ENCODE measurements at places on chromosomes 6 and 20.

DNA sequence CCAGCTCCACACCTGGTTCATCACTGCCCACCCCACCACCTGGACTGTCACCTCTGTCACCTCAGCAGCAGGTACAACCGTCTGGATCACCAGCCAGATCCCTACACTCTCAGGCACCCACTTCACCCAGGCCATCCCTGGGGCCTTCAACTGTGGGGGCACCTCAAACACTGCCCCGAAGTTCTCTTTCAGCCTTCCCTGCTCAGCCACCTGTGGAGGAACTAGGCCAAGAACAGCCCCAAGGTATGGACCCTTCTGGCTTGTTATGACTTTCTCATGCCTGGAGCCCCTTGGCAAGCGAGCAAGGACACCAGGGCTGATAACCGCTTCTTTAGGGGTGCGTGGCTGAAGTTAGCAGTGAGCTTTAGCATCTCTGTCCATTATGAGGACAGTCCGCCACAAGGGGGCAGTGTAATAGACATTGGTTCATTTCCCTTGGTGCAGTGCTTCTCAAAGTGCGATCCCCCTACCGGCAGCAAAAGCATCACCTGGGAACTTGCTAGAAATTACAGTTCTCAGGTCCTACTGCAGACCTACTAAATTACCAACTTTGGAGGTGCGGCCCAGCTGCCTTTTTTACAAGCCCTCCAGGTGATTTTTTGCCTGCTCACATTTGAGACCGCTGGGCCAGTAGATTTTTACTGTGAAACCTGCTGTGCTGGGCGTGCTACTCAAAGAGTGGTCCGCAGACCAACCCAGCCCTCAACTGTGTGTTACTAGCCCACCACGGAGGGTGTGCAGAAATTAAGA is 32.5 kb downstream of the PNPLA1 start:
- peak; percentile 69 for DNase-seq

DNA sequence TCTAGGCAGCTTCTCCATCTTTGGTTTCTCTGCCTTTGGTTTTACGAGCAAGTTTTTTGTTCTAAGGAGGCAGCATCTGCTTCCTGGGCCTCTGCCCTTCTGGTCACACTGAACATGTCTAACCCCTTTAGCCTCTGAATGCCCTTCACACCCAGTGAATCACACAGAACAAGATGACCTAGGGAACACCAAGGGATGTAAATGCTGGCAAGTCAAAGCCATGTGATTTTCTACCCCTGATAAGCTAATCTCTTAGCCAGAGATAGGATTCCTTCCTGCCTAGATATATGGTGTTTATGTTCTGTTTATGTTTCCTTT is 7.2 kb upstream of the BPIFB6 start:
- DNase-seq: no peak

DNA sequence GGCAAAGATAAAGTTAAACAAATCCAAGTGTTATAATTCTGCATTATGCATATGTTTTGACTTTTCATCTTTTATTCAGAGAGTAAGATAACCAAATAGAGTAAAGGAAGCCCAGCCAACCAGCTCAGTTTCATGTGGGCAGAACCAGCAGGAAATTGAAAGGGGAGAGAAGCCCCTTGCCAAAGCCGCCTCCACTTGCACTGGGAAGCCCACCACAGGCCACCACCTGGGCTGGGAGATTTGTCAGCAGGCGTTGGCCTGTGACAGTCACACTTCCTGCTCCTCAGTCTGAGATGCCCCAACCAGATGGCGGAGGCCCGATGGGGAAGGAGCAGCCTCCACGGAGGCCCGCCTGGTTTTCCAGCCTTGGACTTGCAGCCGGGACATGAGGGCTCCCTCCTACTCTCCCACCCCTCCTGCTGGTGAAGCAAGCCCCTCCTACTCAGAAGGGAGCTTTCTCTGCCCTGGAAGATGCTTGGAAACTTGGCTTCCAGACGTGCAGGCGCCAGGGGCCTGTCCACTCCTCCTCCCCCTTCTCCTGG is 166.8 kb upstream of the SULF2 start:
- DNase-seq: no peak

DNA sequence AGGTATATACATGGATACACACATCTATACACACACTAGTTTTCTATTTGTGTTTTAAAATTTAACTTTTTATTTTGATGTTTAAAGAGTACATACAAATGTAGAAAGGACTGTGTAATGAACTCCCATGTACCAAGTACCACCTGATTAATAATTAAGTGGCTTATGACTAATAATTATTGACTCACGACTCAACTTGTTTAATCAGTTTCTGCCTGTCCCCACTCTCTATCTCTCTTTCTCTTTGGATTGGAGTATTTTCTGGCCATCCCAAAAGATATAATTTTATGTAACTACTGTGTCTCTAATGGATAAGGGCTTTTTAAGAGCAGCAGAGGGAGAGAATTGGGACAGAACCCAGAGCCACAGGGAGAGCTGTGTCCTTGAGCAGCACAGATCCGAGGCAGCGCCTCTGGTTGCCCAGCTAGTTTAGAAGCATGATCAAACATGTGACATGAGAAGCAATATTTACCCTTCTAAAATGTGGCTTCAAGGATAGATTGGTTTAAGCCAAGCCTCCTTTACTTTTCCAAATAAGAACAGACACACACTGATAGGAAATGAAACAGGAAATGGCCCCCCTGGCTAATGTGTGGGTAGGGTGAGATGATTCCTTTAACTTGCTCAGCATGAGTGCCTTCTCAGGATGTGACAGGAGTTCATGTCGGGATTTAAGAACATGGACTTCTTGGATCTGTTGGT is 81.0 kb downstream of the ERMARD start:
- no peak for DNase-seq

DNA sequence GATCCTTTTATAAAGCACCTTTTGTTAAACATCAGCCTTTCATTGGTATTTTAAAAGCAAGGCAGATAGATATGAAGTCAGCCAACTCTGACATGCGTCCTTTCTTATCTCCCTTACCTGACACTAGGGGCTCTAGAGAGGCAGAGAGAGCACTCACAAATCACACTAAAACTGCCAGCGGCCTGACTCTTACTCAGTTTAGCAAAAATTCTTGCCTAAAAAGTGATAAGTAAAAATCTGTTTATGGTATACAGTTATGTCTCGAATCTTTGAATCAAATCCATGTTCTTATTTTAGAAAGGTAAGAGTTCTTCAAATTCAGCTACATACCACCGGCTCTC is 10.4 kb upstream of the TDRD6 start:
- DNase-seq: no peak
